Stimulated activated CD4-positive, alpha-beta T cell treated with anti-CD3 and anti-CD28 coated beads, TNF-alpha, amount 100 ng/mL, for 24 hours (primary cell): ENCODE measurements at places on chromosomes 3 and 15.

DNA sequence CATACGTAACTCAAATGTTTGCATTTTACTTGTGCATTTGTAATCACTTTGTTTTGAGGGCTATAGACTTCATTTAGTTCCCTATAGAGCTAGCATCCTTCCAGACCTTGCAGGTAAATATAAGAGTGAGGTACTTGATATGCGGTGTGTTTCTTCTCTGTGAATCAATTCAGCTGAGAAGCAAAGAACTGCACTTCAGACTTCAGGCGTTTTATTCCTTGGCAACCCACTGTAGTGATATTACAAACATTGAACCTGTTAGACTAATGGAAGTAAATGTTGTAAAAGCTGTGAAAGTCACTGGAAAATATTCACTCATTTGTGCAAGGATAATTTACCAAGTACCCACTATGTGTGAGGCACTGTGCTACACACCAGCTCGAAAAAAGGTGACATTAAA lies 94.1 kb upstream of the CHL1 start:
- no peak for DNase-seq

DNA sequence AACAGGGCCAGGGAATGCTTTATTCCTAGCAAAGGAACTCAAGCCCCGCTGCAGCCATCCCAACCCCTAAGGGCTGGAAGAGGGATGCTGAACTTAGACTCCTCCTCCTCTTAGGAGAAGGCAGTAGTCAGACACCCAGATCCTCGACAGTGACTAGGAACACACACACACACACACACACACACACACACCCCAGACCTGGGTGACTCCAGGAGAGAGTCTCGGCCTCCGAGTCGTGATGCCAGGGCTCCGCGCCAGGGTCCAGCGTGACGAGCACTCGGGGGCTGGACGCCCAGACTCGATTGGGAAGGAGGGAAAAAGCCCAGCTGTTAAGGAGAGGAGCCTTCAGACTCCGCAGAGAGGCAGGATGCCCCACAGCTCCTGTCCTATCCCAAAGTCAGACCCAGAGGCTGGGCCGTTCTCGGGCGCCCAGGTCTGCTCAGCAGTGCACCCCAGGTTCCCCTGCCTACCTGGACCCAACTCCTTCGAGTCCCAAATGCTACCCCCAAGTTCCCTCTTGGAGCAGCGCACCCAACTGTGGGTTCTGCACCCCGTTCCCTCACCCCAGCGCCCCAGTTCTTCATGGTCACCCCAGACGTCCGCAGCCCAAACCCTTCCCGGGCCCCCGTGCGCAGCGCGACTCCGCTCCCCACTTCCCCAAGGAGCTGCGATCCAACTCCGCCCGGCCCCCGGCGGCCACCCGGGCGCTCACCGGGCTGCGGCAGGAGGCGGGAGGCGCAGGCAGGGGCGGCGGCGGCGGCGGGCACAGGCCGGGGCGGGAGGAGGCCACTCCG lies 421 bp downstream of the BMF start:
- DNase-seq = no peak

DNA sequence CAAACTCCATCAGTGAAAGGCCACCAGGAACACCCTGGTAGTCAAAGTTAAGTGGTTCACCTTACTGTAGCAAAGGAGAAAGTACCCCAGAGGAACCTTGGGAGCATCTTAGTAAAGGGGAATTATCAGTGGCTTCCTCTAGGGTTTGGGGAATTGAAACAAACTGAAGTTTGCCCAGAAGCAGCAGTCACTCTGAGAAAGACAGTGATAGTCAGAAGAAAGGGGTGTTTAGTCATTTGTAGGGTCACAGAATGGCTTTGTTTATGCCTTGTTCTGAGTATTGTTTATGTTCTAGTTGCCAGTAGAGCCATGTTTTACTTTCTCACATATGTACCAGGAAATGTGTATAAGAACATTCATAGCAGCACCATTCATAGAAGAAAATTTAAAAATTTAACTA lies 93.8 kb downstream of the FHIT start:
- DNase-seq = no peak

GRCh38 chr3:9455596-9456131 lies 58.2 kb downstream of the SETD5 start:
- no peak for DNase-seq

DNA sequence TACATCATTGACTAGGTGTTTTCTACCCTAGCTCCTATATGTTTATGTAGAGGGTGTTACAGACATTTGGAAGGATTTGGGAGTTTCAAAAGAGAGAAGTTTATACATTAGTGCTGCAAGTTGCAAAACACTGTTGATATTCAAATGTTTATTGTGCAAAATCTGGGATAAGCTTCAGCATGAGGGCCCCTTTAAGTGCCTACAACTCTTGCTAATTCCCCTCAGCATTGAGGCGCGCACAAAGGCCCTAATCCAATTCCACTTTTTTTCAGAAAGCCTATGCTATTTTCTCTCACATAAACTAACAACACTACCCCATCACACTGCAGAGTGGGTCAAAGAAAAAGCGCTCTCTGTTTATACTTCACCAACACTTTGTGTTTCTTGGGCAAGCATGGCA lies 208.0 kb downstream of the NR2F2 start:
- DNase-seq = no peak

GRCh38 chr3:159882790-159883779 lies 105.5 kb upstream of the IL12A start:
- DNase-seq = no peak
